SIG-M5 (cell line): ENCODE measurements at places on chromosomes 1 and 21.

DNA sequence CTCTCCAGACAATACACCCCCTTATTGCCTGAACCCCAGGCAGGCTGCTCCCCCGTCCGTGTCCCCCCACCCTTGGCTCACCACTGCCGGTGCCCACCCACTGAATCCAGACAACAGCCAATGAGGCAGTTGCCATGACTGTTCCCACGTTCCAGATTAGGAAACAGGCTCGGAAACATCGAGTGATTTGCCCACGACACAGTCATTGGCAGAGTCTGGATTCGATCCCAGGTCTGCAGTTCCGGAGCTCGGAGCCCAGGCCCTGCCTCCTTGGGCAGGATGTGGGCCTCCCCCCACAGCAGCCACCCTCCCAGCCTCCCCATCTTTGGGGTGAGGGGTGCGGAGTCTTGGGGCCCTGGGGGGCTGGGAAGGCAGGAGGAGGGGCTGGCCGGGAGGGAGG is 20.3 kb upstream of the CLSTN1 start:
- DNase-seq = no peak

DNA sequence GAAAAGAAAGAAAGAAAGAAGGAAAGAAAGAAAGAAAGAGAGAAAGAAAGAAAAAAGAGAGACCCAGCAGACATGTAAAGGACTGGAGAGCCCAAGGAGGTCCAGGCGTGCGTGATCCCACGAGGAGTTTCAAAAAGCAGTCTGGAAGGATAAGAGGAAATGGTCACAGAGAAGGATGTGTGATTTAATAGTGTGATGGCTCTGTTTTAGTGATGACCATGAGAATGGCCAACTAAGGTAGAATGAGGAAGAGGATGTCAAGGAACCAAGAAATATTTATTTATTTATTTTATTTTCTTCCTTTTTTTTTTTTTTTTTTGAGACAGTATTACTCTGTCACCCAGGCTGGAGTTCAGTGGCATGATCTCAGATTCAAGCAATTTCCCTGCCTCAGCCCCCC is 25.5 kb downstream of the PTGS2 start:
- DNase-seq = no peak

DNA sequence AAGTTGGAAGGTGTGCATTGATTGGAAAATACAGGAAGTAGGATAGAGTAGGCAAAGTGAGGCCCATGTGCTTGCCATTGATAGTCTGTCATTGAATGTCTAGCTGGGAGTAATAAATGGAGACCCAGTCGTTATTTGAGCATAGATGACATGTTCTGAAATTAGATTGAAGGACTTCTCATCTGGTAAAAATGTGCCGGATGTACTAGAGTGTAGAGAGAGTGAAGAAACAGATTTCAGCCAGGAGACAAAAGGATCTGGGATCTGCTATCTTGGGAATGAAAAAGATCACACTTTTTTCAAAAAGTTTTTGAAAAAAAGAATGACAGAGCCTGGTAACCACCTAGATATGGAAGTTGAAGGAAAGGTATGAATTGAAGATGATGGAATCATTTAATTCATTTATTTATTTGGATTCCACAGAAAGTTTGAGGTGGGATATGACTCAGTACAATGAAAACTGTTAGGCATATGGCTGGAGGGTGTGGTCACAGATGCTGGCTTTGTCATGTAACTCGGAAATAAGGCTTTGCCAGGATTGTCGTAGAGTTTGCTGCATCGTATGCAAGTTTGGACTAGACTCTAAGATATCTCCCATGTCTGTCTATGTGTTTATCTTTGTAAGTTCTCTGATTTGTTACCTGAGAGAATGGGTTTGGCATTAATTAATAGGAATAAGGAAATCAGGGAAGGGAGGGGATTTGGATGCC is 137.1 kb downstream of the PBX1 start:
- DNase-seq = no peak

GRCh38 chr1:15343729-15344128 is 66.0 kb upstream of the EFHD2 start:
- DNase-seq = no peak

- no peak for DNase-seq
These were observed 48.9 kb downstream of the C4BPA start for GRCh38 chr1:207152792-207153468.

GRCh38 chr1:68000191-68000590 is 50.2 kb downstream of the DIRAS3 start:
- no peak for DNase-seq

GRCh38 chr1:12064073-12064969 is 1.2 kb downstream of the TNFRSF8 start:
- DNase-seq = no peak

- no peak for DNase-seq
These were observed 42.4 kb upstream of the CLDN14 start for GRCh38 chr21:36522219-36522808.

DNA sequence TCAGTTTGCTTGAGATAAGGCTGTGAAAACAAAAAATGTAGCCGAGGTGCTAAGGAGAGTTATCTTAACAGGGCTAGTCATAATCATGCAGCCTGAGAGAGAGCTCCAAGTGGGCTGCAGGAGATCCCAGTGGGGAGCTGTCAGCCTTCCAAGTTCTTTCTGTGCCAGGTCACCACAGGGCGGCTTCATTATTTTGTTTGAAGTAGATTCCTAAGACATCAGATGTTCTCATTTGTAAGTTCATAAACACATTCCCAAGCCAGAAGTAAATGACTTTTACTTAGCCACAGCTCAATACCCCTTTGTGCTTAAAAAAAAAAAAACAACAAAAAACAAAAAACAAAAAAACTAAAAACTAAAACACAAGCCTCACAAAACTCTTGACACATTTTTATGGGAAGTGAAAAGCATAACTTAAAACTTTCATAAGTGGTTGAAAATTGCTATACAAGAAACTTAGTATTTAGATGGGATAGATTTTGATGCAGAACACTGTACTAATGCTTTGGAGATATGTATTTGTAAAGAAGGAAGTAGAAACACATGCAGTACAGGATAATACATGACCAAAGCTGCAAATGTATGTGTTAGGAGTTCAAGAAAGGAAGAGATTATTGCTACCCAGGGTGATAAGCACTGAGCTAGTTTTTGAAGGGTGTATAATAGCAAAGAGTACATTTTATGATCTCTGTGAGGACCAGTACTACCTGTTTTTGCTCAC is 8.6 kb downstream of the CDC14A start:
- DNase-seq = no peak

- DNase-seq = no peak
These were observed 184.3 kb upstream of the CACYBP start for GRCh38 chr1:174815474-174815908.

- no peak for DNase-seq
These were observed 7.7 kb downstream of the ENSA start for GRCh38 chr1:150621497-150622302.

DNA sequence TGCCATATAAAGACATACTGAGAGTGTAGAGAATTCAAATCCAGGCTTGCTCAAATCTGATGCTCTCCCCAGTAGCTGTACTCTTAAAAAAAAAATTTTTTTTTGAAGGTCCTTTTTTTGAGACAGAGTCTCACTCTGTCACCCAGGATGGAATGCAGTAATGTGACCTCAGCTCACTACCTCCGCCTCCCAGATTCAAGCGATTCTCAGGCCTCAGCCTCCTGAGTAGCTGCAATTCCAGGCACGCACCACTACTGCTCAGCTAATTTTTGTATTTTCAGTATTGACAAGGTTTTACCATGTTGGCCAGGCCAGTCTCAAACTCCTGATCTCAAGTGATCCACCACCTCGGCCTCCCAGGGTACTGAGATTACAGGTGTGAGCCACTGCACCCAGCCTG is 28.7 kb downstream of the STYXL2 start:
- DNase-seq = no peak
